Left lung (tissue), 14 donors: ENCODE measurements at places on chromosomes 12 and 14.

GRCh38 chr12:129961091-129961490 is 57.3 kb upstream of the TMEM132D start:
- no peak for DNase-seq

- no peak for DNase-seq
Observed at GRCh38 chr12:80033448-80033847, 65.9 kb upstream of the OTOGL start.

- no peak for DNase-seq
Observed at GRCh38 chr14:67738740-67739504, 37.2 kb downstream of the RDH12 start.

GRCh38 chr12:88662961-88663360 is 82.7 kb upstream of the KITLG start:
- DNase-seq: no peak

DNA sequence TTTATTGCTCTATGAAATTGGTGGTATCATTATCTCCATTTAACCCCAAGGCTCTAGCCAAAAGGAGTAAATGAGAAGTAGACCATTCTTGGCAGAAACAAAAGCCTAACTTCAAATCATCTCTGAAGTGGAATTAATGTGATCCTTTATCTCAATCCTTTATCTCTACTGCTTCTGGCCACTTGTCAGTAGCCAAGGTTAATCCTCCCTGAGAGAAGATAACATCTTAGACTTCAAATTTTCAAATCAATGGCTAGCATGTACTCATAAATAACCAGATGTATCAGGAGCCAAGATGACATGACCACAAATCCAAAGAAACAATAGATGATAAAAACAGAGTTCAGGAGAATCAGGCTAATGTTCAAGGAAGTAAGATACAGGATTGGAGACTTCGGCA is 123.1 kb upstream of the RASSF8 start:
- no peak for DNase-seq

DNA sequence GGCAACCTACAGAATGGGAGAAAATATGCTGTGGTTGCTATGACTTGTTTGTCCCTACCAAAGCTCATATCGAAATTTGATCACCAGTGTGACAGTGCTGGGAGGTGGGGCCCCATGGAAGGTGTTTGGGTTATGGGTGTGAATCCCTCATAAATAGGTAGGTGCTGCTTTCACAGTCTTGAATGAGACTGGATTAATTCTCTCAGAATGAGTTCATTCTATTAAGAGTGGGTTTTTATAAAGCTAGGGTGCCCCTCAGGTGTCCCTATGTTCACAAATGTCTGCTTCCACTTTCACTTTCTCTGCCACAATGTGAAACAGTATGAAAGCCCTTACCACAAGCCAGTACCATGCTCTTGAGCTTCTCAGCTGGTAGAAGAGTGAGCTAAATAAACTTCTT is 133.5 kb downstream of the CPNE8 start:
- peak; percentile 2 for DNase-seq

- DNase-seq: no peak
Observed at GRCh38 chr12:58528271-58528670, 392.0 kb downstream of the LRIG3 start.

DNA sequence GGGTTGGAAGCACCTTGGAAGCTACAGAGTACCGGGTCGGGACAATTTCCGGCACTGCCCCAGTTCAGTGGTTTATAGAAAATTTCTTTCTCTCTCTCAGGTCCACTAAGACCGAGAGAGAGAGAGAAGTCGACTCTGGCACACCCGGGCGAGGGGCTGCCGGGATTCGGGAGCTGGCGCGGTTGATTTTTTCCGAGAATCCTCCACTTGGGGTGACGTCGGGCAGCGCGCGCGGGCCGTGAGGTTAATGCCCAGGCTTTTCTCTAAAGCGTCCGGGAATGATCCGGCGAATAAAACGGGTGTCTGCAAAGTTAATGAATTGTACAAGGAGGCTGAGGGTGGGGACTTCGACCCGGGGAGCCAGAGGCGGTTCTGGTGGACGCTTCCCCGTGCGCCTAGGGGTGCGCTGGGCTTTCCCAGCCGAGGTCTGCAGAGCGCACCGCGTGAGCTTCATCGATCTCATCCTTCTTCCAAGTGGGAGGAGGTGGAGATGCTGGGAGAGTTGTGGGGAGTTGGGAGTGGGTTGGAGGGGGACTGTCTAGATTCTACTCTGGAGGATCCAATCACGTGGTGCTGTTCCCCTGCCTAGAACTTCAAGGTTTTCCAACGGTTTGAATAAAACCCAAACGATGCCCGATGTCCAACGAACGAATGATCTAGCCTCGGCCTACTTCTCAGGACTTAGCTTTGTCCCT is 51.9 kb upstream of the TBX3 start:
- no peak for DNase-seq

DNA sequence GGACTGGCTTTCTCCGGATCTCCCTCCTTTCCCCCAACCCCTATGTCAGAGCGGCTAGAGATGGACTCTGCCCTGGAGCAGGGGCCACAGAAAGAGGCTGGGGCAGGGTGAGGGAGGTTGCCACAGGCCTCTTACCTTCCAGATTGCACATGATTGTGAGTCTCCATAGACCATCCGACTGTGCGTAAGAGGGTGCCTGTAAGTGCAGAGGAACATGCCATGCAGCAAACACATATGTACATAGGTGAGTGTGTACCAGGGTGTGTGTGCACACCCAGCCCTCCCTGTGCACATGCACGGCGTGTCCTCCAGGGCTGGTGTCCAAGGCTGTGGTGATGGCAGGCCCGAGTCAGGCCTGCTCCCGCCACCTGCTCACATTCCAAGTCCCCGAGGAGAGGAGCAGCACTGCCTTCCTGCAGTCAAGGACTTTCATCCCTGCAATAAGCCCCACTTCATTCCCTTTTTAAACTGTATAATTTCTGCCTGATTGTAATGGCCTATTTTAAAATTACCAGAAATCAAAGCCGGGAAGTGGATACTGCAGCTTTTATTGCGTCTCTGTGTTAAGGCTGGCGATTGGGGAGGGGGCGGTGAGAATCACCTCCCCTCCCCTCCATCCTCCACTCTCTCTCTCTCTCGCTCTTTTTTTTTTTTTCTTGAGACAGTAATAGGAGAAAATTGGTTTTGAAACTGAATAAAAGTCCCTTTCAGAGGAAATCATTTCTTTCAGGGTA is 28.5 kb downstream of the FAM222A start:
- DNase-seq: no peak

GRCh38 chr14:34379816-34380470 is 82.1 kb downstream of the SPTSSA start:
- no peak for DNase-seq

DNA sequence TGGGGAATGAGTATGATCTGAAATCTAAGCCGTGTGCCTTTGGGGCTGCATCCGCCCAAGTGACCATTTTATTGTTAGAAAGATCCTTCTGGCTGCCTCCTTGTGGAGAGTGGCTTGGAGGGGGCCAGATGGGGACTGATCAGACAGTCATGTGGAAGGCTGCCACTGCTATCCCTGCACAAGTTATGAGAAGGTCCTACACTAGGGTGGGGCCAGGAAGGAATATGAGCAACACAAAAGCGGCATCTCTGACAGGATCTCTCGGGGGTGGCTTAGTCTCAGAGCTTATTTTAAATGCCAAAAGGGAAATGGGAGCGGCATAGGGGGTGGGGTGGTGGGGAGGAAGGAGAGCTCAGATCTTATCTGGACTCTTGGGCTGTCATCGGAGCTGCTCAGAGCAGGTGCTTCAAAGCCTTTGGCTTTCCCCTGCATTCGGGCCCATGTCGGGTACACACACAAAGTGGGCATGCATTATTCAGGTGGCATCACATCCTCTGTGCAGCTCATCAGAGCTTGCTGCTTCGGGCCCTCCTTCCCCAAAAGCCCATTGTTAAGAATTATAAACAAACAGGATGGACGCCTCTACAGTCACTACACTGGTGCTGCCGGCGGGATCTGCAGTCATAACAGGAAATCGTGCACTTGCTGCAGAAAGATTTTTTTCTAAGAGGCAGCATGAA is 805.4 kb downstream of the VRK1 start:
- DNase-seq: no peak

GRCh38 chr12:58148405-58148804 is 207.0 kb downstream of the ATP23 start:
- DNase-seq: no peak

DNA sequence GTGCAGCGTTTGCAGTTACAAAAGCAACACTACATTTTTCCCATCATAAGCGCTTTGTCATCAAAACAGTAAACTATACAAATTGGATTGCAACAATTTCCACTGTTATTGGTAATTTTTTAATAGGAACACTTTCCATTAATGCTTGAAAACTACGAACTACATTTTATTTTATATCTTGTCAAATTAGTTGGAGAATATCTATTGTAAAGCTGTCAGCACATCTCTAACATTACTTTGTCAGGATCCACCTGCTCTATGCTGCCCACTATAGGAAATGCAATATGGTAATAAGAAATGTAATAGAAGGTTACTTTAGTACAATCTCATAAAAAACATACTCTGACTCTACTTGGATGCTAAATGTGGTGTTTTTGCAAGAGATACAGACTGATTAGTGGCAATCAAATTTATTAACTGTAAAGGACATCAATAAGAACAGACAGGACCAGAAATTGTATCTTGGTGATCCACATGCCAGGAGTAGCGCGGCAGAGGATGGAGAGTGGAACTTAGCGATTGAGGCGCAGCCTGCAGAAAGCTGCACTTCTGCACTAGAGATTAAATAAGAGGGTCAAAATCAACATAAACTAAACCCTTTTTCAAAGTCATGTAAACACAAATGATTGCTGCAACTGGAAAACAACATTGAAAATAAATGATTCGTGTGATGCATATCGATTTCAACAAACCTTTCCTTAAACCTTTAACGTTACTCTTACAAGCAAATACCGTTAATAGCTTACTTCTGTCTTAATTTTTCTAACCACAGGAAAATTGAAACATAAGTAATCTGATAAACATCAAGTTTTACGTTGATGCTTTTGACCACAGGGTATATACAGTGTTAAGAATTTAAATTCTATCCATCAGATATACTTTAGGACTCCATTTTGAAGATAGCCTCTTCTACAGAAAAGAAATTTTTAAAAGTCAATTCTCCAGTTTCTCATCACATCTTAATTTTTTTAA is 3.6 kb upstream of the ARID2 start:
- DNase-seq: no peak

- no peak for DNase-seq
Observed at GRCh38 chr14:99217066-99217955, 54.7 kb downstream of the BCL11B start.

- no peak for DNase-seq
Observed at GRCh38 chr14:50350975-50351374, 38.9 kb downstream of the DMAC2L start.

DNA sequence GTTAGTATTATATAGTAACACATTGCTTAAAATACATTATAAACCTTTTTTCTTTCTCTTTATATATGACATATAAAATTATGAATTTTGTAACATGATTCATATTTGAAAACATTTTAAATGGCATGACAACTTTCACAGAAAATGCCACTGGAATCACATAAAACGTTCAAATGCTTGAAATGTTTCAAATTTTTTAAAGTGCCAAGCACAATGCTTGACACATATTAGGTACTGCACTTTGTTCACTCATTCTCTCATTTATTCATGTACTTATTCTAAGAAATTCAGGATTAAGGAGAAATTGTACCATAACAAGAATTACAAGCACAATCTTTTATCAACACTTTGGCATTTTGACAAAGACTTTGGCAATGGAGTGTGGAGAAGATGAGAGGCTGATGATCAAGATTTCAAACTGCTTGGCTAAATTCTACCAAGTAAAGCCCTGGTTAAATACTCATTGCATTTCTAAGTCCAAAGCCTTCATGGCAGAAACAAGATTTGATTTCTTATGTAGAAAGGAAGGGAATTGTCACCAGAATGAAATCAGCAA is 232.2 kb downstream of the C12orf50 start:
- no peak for DNase-seq

DNA sequence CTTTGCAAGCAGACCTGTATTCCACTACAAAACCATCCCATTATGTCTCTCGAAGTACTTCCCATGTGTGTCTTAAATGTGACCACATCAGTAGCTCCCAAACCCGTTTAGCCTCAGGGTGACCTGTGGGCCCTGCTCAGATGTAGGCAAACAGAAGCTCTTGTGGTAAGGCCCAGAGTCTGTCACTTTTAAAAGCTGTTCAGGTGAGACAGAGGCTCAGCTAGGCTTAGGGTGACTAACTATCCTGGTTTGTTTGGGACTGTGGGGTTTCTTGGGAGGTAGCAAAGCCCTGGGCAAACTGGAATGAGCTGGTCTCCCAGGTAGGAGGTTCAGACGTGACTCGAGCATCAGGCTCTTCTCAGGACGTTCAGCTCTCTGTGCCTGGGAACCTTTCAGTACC is 64.5 kb upstream of the VASH1 start:
- DNase-seq: no peak

DNA sequence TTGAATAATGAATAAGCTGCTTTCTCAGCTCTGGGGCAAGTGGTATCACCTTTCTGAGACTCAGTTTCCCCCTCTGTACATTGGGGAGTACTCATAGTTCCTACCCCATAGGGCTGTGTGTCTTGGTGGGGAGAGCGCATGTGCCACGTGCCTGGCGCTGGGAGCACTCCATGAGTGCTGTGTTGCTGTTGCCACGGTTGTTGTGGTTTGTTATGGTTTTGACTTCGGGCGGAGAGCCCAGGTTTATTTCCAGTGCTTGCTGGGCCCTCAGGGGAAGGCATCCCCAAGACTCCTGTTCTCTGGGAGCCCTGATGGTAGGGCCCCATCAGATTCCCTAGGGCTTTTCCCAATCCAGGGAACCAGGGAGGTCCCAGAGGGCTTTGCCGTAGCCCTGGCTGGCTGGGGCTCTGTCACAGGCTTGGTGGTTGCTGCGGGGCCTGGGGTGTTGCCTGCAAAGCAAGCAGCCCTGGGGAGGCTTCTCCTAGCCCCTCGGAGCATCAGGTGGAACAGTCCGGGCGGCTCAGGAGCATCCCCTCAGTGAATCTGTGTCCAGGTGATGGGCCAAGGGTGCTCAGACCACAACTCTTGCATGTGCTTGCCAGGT is 18.6 kb downstream of the SH2B3 start:
- no peak for DNase-seq

DNA sequence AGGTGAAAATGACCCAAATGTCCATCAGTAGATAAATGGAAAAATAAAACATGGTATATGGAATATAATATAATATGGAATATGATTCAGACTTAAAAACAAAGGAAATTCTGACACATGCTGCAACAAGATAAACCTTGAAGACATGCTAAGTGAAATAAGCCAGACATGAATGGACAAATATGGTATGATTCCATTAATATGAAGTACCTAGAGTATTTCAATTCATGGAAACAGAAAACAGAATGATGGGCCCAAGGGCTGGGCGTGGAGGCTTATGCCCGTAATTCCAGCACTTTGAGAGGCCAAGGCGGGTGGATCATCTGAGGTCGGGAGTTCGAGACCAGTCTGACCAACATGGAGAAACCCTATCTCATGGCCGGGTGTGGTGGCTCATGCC is 22.7 kb upstream of the ORAI1 start:
- DNase-seq: no peak
